ENCODE measurements at places on chromosomes 2 and 18. TPM values are rescaled to one million over a fixed set of nuclear protein-coding genes. Genes with fewer than 3 reads are reported as not detected.

Gene SMCHD1
- total RNA-seq = 126 TPM

Gene ANKRD30B
- total RNA-seq = not detected

Gene SPHKAP
- total RNA-seq = 0.08 TPM

Gene SIX3
- total RNA-seq = not detected

Gene CACNB4
- 14.5 TPM for total RNA-seq

Gene CCBE1
- total RNA-seq = 0.81 TPM

Gene CCDC74A
- 3.9 TPM for total RNA-seq

Gene GCKR
- 0.56 TPM for total RNA-seq

Gene KCNS3
- total RNA-seq = 26.8 TPM

Gene HOXD3
- total RNA-seq = 0.55 TPM

Gene PDE11A
- 1.0 TPM for total RNA-seq

DNA sequence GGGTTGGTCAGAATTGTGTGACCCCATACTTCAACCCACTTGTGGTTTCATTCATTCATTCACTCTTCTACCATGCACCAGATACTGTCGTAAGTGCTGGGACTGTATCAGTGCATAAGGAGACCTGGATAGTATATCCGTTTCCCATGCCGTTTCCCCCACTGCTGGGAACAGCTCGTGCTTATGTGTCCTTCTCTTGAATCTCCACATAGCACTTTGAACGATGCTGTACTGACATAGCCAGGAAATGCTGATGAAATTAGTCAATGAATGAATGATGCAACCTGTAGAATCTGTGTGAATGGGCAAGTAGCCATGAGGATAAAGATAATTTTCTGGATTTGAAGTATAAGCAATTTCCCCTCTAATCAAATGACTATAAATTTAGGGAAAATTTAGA lies 276.1 kb downstream of the BCL2 start:
- no peak for DNase-seq

DNA sequence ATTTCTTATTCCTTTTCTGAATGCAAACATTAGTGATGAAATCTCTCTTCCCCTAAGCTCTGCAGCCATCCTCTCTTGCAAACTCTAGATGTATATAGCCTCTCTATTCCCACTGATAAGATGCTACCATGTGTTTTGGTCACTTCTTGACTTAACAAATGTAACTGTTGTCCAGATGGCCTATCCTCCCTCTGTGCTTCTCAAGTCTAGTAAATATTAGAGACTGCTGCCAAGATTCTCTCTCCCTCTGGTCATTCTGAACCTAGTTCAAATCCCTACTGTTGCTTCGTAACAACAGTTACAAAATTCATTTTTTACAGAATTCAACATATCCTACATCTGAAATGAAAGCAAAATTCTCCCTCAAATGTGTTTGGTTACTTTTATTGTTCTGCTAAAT lies 156.6 kb downstream of the TXNL1 start:
- DNase-seq = no peak

DNA sequence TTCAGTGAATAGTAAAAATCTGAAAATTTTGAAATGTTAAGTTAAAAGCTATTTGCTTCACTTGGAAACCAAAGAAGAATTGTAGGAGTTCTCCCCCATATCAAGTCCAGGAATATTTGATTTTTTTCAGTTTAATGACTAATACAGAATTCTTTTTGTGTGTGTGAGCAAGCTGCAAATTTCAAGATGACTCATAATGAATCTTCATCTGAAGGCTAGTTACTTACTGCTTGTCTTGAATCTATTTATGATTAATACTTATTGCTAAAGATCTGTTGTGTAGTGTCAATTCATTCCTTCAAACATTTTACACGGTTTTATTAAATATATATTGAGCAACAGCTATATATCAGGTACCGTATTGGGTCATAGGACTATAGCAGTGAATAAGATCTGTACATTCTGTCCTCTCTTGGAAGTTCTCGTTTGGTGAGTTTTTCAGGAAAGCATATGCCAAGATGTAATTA lies 47.8 kb upstream of the CAVIN2 start:
- no peak for DNase-seq

- peak; percentile 81 for DNase-seq
These were observed 2.3 kb downstream of the ZFP36L2 start for GRCh38 chr2:43224131-43224570.

DNA sequence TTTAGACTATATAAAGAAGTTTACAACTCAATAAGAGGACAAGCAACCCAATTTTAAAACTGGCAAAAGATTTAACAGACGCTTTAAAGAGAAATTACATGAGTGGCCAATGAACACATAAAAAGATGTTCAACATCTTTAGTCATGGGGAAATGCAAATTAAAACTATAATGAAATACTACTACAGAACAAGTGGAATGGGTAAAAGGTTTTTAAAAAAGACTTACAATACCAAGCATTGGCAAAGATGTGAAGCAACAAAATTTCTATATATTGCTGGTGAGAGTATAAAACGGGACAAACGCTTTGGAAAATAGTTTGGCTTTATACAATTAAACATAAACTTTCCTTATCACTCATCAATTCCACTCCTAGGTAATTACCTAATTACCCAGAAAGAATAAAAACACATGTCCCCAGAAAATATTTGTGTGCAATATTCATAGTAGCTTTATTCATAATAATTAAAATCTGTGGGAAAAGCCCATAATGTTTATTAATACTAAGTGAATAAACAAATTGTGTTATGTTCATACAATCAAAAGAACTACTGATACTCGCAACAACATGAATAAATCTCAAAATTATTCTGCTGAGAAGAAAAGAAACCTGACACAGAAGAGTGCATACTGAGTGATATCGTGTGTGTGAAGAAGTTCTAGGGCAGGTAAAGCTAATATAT lies 76.7 kb upstream of the MYCN start:
- DNase-seq = no peak

DNA sequence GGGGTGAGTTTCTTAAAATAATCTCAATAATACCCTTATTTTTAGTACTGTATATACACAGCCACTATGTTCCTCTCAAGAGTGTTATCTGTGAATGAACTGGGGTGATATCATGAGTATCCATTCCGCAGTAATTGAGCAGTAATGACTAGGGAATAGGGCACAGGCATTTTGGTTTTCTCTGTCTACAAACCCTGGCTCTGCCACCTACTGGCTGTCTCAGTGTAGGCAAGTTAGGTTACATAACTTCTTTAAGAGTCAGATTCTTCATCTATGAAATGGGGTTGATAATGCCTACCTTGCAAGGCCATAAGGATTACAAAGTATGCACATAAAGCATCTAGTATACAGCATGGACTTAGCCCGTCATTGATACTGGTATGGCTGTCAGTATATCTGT lies 555.8 kb downstream of the NRXN1 start:
- no peak for DNase-seq

DNA sequence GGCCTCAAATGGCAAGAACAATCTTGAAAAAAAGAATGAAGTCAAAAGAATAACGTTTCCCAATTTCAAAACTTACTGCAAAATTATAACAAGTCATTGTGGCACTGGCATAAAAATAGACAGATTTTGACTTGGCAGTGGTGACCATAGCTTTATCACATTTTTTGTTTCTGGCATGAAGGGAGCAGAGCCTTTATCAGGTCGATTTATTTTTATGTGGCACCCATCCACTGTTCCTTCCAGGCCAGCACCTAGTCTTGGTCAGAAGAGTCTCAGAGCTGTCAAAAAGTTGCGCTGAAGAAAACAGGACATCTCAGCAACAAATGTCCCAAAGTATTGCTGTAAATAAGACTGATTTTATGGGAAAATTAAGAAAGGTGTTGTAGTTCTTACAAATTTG lies 92.4 kb downstream of the TRABD2A start:
- DNase-seq = no peak

DNA sequence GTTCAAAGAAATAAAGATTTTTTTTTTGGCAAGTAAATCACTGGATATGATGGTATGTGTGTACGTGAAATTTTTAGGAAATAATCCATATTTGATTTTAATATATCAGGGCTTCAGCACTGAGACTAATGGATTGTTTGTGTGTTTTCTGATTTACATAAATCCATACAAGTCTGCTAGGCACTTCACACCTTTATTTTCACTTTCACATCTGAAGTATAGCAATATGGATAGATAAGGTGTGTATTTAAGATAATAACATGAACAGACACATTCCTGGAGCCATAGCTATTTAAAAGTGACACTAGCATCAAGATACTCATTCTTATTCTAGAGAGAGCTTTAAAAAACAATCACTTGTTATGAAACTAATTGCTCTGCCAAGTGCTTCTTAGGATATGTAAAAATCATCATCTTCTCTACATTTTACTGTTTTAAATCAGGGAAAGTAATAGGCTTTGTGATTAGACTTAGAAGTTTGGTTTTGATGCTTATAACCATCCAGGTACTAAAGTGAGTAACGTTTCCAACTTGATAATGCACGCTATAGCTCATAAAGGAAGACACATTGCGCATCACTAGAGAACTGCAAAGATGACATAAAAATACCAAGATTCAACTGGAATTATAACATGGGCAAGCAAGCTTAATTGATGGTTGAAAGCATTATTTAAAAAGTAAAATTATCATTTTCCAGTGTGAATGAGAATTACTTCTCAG lies 208.9 kb downstream of the ZEB2 start:
- no peak for DNase-seq

DNA sequence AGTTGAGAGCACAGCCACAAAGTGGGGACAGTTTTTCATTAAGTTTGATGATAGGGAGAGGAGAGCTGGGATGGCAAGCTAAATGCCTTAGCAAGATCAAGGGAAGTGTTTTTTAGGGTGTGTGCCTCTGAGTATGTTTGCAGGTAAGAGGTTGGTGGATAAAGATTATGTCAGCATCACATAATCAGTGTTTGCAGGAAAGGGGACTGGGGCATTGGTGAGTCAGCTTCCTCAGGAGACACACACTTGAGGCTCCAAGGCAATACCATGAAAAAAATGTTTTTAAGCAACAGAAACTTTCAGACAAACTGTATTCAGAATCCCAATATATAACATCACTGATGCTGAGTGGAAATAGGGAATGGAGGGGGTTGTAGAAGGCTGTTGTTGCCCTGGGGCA lies 25.4 kb upstream of the DTNB start:
- DNase-seq = no peak
